ENCODE measurements at places on chromosomes 2 and 18.

- no peak for DNase-seq
These were observed 143.5 kb upstream of the BOD1L2 start for GRCh38 chr18:57003342-57003741.

DNA sequence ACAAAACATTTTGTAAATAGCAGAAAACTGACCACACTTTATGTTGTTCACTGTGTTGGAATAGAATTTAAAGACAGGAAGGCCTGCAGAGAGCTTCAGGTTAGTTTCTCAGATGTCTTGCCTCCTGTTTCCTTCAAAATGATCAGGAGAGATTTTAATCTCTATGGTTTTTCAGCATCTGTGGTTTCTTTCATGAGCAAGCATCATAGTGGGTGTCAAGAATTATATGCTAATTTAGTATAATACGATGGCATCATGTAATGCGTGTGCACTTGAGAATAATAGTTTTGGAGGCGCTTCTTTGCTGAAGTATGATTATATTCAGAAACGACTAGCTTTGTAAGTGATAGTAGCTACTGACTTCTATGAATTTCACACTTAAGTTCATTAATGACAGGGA is 149.9 kb downstream of the PLCL1 start:
- DNase-seq = no peak

- no peak for DNase-seq
These were observed 106.7 kb upstream of the NABP1 start for GRCh38 chr2:191571163-191571769.

DNA sequence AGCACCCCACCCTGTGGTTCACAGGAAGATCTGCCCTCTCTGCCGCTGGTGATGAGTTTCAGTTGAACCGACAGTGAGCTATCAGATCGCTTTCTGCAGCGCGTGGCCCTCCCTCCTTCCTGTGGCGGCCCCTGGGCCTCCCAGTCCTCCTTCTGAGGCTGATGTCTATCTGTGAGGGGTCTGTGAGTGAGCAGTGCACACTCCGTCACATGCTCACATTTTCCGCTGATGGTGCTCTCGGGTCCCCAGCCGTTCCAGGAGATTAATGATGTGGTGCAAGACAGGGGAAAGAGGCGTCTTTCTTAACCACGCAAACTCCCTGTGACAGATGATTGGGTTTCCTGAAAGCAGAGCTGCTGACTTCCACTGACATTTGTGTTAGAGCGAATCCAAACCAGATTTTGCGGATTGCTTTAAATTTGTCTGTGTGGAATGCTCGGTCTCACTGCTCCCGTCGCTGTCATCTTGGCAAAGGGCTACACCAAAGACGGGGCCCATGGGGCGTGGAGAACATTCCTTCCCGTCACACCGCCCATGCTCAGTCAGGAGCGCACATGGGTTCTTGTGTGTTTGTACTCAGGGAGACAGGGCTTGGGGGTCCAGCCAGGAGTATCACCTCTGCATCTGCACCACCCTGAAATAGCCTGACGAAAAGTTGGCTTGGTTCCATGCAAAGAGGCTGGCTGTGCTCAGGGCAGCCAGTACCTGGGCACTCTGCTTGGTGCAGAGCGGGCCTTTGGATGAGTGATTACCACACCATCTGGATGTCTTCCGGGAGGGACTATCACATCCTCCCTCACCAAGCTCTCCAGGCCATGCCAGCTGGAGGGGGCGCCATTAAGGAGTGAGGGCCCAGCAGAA is 154.7 kb upstream of the HS6ST1 start:
- no peak for DNase-seq

- DNase-seq = no peak
These were observed 58.9 kb upstream of the TEX51 start for GRCh38 chr2:126839796-126840195.

- no peak for DNase-seq
These were observed 83.3 kb upstream of the MAP2 start for GRCh38 chr2:209340522-209340921.

DNA sequence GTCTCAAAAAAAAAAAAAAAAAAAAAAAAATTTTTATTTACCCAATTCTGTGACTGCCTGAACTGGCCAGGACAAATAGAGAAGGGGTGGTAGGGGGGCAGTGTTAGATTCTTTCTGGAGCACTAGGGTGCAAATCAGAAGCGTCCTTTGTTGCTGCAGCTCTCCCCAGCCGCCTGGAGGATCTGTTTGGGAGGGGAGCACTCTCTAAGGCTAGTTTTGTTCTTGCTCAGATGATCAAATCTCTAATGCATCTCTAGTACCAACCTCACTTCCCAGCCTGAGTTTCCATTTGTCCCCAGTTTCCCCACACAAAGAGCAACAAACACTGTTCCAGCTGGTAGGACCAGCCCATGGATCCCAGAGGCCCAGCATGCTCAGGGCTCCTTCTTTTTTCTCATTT is 83.0 kb downstream of the GBX2 start:
- no peak for DNase-seq

GRCh38 chr2:68637047-68637446 is 6.3 kb upstream of the PROKR1 start:
- DNase-seq = no peak

GRCh38 chr2:63627866-63628265 is 39.1 kb downstream of the MDH1 start:
- DNase-seq = no peak

DNA sequence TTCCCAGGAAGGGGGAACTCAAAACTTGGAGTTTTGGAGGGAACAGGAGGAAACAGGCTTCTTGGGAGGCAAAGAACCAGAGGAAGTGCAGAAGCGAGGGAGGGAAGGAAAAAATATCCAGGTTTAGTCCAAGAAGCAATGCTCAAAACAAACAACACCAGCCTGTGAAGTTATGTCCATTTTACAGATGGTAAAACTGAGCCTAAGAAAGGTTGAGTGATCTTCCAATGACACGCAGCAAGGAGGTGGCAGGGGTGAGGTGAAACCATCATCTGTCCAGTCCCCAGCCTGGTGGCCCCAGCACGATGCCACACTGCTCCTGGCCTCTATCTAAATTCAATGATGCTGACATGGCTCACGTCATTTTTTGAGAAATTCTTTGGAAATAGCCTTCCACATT is 10.8 kb downstream of the DNMT3A start:
- no peak for DNase-seq

GRCh38 chr2:175111200-175111657 is 56.8 kb downstream of the ATF2 start:
- DNase-seq = peak; percentile 4

GRCh38 chr2:127713562-127713961 is 12.3 kb downstream of the SFT2D3 start:
- no peak for DNase-seq

- DNase-seq = no peak
These were observed 174.5 kb upstream of the PKDCC start for GRCh38 chr2:41873102-41874031.
